T-helper 17 cell (primary cell): ENCODE measurements at places on chromosomes 12 and 14.

DNA sequence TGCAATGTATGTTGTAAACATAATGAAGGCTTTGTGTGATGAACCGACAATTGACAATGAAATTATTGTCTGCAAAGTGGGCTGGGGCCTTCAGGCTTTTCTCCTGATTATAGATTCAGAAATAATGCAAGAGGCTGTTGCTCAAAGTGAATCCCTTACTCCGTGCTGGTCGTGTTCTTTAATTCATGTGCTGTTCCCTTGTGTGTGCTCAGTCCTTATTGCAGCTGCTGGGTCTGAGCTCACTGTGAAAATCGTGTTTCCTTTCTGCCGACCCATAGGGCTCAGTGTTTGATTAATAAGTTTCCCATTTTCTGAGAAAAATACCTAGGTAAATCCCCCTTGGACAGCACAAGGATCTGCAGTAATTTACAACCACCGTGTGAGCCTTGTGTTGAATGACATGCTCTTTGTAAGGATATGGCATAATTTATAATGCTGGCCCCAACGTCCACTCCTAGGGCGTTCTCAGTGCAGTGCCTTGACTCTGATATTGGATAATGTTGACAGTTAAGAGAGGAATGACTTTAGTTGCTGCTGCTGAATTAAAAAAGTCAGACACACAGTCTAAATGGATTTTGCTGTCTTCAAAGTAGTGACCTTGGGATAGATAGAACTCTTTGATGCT is 81.6 kb downstream of the RGS6 start:
- DNase-seq: no peak

- no peak for DNase-seq
Measured at GRCh38 chr14:99589651-99590530, 14.1 kb downstream of the CCDC85C start.

- DNase-seq: no peak
Measured at GRCh38 chr14:28102814-28103213, 663.8 kb upstream of the FOXG1 start.

DNA sequence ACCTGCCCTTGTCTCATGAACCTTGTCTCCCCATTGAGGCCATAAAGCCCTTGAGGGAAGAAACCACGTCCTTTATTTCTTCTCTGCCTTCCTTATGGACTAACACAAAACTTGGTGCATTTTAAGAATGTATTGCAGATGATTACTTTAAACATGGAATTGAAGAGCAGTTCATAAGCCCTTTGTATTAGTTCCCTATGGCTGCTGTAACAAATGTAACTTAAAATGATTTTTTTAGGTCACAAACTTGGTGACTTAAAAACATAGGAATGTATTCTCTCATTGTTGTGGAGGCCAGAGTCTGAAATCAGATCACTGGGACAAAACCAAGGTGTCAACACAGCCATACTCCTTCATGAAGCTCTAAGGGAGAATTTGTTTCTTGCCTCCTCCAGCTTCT is 185.5 kb downstream of the PHLDA1 start:
- DNase-seq: no peak

DNA sequence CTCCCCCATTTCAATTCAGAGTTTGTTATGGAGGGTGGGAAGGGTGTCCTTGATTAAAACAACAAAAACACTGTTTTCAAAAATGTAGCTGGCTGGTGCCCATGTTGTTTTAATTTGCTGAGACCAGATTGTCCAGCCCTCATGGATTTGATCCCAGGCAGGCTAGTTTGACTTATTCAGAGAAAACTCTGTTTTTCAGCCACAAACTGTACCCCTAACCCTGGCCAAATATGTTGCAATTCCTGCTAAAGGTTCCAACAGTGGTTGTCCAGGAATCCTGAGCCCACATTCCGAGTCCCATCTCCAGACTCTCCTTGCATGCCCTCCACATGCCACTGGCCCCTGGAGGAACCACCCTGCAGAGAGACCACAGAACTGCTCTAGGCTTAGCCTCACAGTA is 36.0 kb downstream of the MAP1LC3B2 start:
- DNase-seq: no peak

DNA sequence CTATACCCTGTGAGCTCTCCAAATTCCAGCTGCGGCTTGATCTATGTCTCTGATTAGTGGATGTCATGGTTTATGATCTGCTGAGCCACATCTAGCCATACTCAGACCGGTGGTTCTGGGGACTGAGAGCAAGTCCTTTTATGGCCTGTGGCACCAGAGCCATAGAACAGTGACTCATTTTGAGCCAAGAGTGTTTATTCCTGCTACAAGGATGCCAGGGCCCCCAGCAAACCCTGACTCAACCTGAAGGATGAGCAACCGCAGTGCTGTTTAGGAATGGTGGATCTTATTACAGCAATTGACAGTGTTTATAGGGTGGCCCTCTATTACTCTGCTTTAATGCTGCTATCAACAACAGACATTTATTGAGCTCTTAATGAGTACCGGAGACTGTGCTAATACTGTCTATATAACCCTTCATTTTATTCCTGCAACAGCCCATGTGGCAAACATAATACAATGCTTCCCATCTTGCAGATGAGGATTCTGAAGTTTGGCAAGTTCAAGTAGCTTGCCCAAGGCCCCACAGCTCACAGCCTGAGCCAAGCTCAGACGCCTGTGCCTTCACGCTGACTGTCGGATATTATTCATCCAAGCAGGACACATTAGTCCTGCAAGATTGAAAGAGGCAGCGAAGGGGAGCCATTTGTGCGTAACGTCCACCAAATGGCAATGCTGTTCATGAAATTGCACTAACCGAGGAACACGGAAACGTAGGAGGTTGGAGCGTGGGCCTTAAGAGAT is 273.6 kb upstream of the PWP1 start:
- no peak for DNase-seq

GRCh38 chr12:6092784-6093722 is 31.4 kb downstream of the VWF start:
- no peak for DNase-seq

DNA sequence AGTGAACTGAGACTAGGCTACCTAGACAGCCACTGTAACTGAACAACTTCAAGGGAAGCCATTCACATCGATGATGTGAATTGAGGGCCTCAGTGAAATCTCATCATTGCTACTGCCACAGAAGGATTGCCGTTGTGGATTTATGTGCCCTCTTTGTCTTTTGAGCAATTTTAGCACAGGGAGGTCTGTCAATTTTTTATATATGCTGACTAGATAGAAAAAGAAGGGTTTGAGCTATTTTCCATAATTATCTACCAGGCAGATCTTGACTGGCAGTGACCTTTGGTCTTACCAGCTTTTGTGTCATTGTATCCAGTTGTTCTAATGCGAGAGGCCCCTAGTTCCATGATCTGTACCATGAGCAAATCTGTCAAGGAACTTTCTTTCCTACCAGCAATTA is 179.4 kb downstream of the ERC1 start:
- no peak for DNase-seq

- DNase-seq: no peak
Measured at GRCh38 chr12:9992296-9992695, 6.6 kb downstream of the CLEC1B start.

- DNase-seq: no peak
Measured at GRCh38 chr12:107642240-107642639, 43.4 kb upstream of the PWP1 start.

DNA sequence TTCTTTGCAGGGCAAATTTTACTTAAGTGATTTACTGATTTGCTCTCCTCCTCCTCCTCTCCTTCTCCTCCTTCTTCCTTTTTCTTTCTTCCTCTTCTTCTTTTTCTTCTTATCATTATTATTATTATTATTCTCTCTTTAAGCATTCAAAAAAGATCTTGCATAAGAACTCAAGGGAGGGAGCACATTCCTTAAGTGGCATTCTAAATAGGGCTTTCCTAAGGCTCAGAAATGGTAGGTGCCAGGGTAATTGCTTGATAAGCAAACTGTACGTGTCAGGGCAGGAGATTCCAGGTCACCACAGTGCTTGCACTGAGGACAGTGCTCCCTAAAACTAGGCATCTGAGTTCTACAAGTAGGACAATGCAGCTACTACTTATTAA is 92.4 kb downstream of the SPTSSA start:
- no peak for DNase-seq

DNA sequence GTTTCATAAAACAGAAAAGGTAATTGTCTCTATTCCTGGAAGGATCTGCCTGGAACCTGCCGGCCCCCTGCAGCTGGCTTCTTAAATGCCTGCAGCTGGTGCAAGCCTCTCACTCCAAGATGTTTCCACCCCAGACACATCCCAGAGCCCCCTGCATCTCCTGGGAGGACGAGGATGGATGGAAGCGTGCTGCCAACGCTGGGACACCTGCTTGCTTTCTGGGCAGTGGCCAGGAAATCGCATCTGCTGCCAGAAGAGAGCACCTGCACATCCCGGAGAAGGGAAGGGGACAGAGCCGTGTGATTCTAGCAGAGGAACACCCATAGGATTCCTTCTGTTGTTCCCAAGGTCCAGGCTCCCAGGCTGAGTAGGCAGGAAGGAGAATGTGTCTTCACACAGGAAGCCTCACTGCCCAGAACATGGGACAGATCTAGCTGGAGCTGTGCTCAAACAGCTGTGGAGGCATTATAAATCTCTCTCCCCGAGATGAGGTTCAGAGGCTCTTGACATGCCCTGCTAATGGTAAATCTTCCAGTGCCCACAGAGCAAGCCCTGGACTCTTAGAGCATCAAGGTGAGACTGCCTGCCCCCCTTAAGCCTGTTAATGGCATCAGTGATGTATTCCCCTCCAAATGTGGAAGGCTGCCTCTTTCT is 138.8 kb upstream of the MAP1LC3B2 start:
- no peak for DNase-seq

GRCh38 chr12:2092890-2093289 is 40.1 kb downstream of the CACNA1C start:
- no peak for DNase-seq

- no peak for DNase-seq
Measured at GRCh38 chr14:62957562-62957961, 87.7 kb downstream of the KCNH5 start.

DNA sequence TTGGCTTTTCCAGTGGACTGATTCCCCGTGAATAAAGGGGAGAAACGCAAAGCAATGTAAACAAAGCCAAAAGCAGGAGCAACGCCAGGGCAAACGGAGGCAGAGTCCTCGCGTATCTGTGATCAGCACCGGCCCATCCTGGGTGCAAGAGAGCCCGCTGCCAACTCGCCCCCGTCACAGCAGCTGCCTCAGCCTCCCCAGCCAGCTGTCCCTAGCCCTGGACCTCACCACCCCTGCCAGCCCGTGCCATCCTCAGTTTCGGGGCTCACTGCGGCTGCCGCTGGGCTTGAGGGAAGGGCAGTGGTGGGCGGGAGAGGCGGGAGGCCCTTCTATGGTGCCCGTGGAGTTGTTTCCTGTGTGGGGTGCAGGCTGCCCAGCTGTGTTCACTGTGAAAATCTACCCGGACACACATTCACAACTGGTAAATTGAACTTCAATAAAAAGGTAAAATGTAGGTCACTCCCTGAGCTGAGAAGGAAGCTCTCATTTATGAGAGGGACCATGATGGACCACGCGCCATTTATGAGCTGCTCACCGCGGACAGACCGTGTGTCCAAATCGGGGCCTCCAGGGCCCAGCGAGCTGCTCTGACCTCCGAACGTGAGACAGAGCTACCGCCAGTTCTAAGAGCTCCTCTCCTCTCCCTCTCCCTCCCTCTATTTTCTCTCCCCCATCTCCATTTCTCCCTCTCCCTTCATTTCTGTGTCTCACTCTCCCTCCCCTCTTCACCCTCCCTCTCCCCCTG is 330.5 kb upstream of the SFSWAP start:
- DNase-seq: no peak

DNA sequence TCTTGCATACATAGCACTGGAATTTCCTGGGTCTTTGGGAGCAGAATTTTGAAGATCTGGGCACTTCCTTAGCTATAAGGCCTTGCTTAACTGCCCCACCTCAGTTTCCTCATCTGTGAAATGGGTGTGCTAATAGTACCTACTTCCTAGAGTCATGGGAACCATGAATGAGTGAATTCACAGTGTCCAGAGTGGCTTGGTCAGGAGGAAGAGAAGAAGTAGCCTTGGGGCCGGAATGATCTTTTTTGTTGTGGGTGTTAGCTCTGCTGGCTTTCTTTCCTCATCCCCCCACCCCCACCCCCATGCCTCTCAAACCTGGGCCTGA is 2.4 kb downstream of the SH2B3 start:
- DNase-seq: no peak

DNA sequence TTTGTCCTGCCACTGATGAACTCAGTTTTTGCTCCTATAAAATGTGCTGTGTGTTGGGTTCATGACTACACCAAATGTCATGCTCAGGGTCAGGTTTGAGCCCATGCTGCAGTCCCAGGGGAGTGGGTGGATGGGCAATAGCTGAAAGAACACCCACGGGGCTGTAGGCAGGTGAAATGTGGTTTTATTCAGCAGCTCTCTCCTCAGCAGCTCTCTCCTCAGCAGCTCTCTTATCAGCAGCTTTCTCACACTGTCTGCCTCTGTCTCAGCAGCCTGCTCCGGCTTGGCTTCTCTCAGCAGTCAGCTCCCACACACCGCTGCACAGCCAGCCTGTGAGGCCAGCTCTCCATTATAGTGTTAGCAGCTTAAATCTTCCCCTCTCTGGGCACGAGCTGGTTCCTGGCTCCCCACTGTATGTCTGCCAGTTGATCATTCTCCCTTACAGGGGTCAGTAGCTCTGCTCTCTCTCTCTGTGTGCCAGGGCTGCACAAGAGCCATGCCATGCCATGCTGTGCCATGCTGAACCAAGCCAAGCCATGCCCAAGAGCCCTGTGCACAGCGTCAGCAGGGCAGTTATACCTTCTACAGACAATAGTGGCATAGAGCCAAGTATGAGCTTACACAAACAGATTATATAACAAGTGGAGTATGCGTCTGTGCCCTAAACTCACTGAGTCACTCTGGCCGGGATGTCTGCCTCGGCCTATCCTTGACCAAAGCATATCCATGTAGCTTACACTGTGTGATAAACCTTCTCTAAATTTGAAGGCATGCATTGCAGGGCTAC is 303.3 kb upstream of the TMPO start:
- no peak for DNase-seq

DNA sequence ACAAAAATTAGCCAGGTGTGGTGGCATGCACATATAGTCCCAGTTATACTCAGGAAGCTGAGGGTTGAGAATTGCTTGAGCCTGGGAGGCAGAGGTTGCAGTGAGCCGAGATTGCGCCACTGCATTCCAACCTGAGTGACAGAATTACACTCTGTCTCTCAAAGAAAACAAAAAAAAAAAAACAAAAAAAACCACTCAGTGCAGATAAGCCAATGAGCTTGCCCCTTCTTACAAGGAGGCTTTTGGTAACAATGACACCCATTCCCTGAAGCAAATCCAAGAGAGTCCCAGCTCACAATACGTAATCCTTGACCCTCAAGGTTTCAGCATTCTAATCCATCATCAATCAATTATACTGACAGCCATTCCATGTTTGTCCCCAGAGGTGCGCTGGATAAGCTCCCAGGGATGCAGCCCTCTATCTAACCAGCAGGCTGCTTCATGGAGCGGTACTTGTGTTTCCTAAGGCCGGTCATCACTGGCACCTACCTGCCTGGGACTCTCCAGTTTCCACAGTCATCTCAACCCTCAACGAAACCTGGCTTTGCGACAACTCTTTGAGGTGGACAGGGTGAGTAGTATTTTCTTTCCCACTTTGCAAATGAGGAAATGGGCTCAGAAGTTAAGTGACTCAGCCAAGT is 12.4 kb downstream of the GCN1 start:
- DNase-seq: no peak
